Stimulated activated CD8-positive, alpha-beta memory T cell treated with anti-CD3 and anti-CD28 coated beads, Interleukin-2, amount 100 ng/mL, for 1 hour (primary cell): ENCODE measurements at places on chromosomes 5 and 9.

- no peak for DNase-seq
These were observed 156.2 kb upstream of the ZNF618 start for GRCh38 chr9:113719919-113720318.

GRCh38 chr9:33170464-33171415, 3.6 kb upstream of the B4GALT1 start:
- no peak for DNase-seq

DNA sequence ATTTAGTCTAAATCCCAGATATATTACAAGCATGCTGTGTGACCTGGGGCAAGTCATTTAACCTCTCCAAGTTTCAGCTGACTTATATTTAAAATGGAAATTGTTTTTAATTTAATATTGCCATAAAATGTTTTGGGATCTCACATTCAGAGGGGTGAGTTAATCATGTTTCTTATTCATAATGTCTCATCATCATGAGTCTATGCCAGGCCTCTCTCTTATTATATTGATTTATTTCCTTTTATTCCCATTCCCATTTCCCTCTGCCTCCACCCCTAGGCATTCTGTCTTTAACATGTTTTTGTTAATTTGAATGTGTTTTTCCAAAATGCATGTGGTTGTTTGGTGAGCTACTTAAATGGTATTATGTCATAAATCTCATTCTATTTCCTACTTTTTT, 39.0 kb upstream of the TTC1 start:
- no peak for DNase-seq

DNA sequence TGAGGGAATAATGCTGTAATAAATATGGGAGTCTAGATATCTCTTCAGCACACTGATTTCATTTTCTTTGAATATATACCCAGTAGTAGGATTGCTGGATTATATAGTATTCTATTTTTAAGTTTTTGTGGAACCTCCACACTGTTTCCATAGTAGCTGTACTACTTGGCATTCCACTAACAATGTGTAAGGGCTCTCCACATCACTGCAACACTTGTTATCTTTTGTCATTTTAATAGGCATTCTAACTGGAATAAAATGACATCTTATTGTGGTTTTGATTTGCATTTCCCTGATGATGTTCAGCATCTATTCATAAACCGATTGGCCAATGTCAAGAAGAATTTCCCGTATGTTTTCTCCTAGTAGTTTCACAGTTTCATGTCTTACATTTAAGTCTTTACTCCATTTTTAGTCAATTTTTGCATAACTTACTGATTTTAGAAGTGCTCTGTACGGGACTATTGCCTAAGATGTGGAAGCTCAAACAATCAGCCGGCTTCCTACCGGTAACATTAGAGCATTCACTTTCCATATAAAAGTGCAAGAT, 1078.8 kb downstream of the TAF11L14 start:
- DNase-seq = no peak

DNA sequence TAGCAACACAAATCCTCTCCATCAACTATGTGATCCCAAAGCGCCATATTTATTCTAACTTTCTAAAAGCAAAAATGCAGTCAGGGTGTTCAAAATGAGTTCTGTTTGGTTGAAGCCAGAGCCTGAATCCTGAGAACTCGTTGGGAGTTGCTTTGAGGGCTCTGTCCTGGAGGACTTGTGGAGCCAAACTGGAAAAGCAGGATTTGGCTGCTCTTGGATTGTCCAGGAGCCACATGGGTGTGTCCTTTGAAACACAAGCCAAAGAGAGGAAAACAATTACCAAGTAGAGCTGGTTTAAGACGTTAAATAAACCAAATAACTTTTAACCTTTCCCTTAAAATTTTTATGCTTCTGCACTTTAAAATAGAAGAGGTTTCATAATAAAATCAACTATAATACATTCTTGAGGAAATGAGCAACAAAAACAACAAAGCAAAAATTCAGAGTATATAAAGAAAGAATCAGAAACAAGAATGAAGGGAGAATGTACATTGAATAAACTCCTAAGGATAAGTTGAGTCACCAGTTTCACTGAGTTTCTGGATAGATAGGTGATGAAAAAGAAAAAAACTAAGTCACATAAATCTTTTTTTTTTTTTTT, 13.5 kb downstream of the C5orf46 start:
- no peak for DNase-seq

DNA sequence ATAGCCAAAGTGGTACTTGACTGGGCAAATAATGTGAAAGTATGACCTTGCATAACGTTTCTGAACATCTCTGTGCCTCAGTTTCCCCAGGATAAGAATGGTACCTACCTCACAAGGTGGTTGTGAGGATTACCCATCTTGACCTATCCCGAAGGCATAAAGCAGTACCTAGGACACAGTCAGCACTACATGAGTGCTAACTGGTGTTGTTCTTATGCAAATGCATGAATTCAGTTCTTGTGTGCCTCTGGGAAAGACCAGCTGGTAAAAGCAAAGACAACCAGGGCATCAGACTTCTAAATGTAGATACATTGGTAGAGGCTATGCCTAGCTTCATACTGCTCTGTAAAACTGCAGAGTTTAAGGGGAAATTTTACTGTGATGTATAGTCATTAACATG, 21.8 kb upstream of the TMEM252 start:
- DNase-seq = no peak

GRCh38 chr9:3478549-3478953, 47.2 kb downstream of the RFX3 start:
- no peak for DNase-seq

GRCh38 chr5:166724284-166724683, 1567.2 kb upstream of the WWC1 start:
- DNase-seq = no peak

GRCh38 chr5:52867809-52868208, 80.1 kb downstream of the ITGA1 start:
- no peak for DNase-seq

- no peak for DNase-seq
These were observed 317.4 kb downstream of the NNT start for GRCh38 chr5:43920422-43920821.
